ENCODE measurements at places on chromosomes 11 and 22.

GRCh38 chr11:16326679-16327297, 29.6 kb downstream of the SOX6 start:
- no peaks in the 10 kb centered on the region for H3K36me3 ChIP-seq
- H3K4me3 ChIP-seq = no peak overlapping the region
- no peak overlapping the region for H3K27ac ChIP-seq
- no peak for DNase-seq
- no peaks in the 10 kb centered on the region for H3K4me1 ChIP-seq
- H3K27me3 ChIP-seq = no peaks in the 10 kb centered on the region

GRCh38 chr11:7892059-7892699, 38.9 kb downstream of the OR10A6 start:
- peak; percentile 84 for DNase-seq
- peaks cover 8% of the 10 kb centered on the region for H3K4me1 ChIP-seq
- H3K27me3 ChIP-seq = no peaks in the 10 kb centered on the region
- peak overlapping the region; percentile 53 for H3K27ac ChIP-seq
- H3K36me3 ChIP-seq = no peaks in the 10 kb centered on the region

DNA sequence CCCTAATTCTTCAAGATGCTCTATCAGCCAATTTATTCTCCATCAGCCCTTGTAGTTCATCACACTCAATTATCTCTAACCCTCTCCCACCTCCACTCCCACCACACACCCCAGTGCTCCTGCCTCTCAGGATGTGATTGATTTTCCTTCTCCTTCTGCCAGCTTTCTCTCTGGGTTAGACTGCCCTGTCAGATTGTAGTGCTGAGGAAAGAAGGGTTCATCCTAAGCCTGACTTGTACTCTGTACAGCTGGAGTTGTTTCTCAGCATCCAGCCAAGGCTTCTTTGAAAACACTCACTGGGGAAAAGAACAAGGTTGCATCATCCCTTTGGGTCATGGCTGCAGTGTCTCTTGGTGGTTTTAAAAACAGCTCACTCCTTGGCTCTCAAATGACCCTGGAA, 61.2 kb downstream of the CECR2 start:
- no peak overlapping the region for H3K4me3 ChIP-seq
- no peaks in the 10 kb centered on the region for H3K4me1 ChIP-seq
- DNase-seq = no peak
- H3K36me3 ChIP-seq = no peaks in the 10 kb centered on the region
- H3K27ac ChIP-seq = no peak overlapping the region

GRCh38 chr11:62708392-62708791, 916 bp downstream of the GNG3 start:
- H3K4me3 ChIP-seq = no peak overlapping the region
- DNase-seq = no peak
- H3K4me1 ChIP-seq = peaks cover 25% of the 10 kb centered on the region
- peaks cover 2% of the 10 kb centered on the region for H3K36me3 ChIP-seq

- no peak overlapping the region for H3K27ac ChIP-seq
- no peak overlapping the region for H3K4me3 ChIP-seq
- no peaks in the 10 kb centered on the region for H3K36me3 ChIP-seq
- no peaks in the 10 kb centered on the region for H3K27me3 ChIP-seq
- no peak for DNase-seq
Observed at GRCh38 chr11:86582898-86583297, 89.5 kb downstream of the ME3 start.

- no peak overlapping the region for H3K27ac ChIP-seq
- no peaks in the 10 kb centered on the region for H3K4me1 ChIP-seq
- no peak overlapping the region for H3K4me3 ChIP-seq
- no peak for DNase-seq
- peaks cover 11% of the 10 kb centered on the region for H3K36me3 ChIP-seq
- H3K27me3 ChIP-seq = no peaks in the 10 kb centered on the region
Observed at GRCh38 chr11:125594958-125595357, 2.3 kb downstream of the STT3A start.

Data from trophoblast cell (in vitro differentiated cells and primary cell).